Hematopoietic multipotent progenitor cell treated with erythropoietin and hydrocortisone succinate and interleukin-3 and kit ligand, for 8 days (in vitro differentiated cells): ENCODE measurements at places on chromosomes 2 and 18.
A peak's percentile ranks its signal among the peaks of the same experiment; 100 is the strongest.

DNA sequence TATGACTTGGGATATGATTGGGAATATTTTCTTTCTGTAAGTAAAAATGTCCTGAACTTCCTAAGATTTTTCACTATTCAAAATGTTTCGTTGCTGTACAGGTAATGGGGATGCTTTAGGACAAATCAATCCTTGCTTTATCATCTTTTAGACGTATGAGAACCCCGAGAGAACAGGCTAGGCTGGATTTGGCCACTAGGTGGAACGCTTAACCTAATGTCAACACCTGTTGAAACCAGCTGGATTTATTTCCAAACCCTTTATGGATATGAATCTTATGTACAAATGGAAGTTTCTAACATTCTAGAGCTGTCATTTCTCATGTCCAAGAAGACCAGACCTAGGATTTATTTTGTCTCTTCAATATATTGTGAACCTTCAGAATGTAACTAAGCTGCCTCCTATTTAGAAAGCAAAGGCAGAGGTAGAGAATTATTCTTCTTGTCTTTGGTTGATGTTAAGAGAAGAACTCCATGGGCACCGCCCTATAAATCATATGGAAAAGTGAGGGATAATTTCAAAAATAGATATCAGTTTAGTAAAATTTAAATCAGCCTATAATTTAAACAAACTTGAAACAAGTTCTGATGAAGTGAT lies 96.7 kb downstream of the PMAIP1 start:
- peak; percentile 29 for DNase-seq

DNA sequence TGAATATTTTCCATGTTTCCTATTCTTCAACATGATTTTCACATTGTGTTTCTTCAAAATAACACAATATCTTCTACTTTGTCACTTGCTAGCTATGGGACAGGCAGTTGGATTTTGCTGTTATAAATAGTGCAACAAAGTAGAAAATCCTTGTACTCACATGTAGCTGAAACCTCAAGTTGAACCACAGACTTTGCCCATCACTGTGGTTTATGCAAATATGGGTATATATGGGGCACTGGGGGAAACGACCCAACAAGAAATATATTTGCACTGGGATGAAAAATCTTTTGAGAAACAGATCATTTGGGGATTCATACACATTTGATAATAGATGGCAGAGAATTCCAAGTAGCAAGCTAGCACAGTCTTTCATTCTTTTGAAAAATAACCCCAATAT lies 486.3 kb upstream of the MAP2 start:
- DNase-seq, result no peak

- DNase-seq, result no peak
Observed at GRCh38 chr18:50247561-50247960, 18.7 kb downstream of the CFAP53 start.

GRCh38 chr2:50951437-50951836 lies 80.5 kb downstream of the NRXN1 start:
- no peak for DNase-seq

GRCh38 chr2:112812318-112813267 lies 24.0 kb downstream of the IL1B start:
- DNase-seq, result no peak

DNA sequence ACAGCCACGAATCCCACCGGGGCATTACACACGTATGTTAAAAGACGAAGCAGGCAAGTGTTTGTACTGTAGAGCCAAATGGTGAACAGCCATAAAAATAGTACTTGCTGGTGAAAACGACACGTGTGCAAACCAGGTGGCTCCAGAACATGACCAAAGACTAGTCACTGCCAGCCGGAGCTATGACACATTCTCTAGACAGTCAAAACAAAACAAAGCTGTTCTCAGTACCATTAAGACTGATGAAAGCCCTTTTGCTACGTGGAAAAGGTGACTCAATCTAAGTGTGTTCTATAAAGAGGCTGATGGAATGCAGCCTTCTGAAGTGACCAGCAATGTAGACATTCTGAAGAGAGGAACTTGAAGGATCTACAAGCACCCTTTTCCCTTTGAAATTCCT lies 367.7 kb upstream of the NETO1 start:
- DNase-seq, result no peak

DNA sequence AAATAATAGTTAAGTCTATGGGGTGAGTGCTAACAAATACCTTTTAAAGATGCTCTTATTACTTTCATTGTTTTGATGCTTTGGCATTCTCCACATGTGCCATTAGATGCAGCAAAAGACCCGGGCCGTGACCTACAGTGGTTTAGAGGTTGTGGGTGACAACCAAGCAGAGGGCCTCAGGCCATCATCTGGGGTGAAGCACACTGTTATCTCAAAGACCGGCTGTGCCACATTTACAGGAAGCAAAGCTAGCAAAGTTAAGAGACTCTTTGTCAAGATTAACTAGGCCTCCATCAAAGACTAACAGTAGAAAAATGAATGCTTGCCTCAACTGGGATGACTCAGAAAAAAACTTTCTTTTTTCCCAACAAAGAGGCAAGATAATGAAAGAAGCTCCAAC lies 695.3 kb downstream of the SATB2 start:
- peak; percentile 39 for DNase-seq

GRCh38 chr2:67210430-67210829 lies 186.7 kb upstream of the ETAA1 start:
- no peak for DNase-seq

DNA sequence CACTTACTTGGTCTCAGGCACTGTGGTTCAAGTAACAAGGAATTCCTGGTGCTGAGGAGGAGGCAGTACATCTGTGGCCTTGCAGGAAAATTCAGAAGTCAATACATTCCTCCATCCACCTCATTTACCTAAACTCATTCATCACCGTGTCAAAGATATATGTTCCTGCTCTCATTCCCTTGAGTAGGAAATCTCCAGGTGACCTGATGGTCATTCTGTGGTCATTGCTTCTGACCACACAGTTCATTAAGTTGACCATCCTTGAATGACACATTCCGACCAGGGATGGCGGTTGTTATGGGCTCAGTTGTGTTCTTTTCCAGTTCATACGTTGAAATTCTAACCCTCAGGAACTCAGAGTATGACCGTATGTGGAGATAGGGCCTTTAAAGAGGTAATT lies 2.1 kb upstream of the STK17B start:
- no peak for DNase-seq

- DNase-seq, result no peak
Observed at GRCh38 chr2:68548396-68548795, 81.0 kb downstream of the APLF start.

DNA sequence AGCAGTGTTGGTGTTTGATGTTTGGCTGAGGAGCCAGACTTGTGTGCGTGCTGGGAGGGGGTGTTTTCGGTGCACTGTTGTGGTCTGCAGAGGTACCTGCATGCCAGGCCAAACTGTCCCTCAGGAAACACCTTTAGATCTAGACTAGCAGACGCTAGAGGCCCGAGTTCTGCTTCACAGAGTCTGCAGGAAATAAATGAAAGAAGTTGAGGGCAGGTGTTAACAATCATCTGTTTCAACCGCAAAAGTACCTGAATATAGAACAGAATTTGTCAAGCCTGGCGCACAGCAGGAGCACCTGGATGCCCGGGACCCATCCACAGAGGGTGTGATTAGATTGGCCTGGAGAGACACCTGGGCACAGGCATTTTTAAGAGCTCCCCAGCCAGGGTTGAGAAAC lies 40.5 kb upstream of the REL start:
- DNase-seq, result no peak

DNA sequence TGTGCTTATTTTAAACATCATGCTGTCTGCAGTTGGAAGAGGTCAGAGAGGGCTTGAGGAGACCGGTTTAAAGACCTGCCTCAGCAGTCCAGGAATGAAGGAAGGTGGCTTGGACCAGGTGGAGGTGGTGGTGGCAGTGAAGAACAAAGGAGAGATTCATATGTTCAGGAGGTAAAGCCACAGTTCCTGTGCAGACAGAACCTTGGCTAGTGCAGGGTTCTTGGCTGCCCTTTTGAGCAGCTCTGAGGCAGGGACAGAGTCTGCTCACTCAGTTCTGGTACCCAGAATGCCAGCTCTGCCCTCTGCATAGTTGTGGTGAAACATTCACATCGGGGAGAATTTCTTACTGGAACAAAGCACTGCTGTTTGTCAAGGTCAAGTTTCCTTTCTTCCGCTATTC lies 669.7 kb upstream of the HS6ST1 start:
- DNase-seq, result no peak

GRCh38 chr18:78158943-78159342 lies 820.7 kb upstream of the SALL3 start:
- no peak for DNase-seq

- DNase-seq, result no peak
Observed at GRCh38 chr2:72211350-72211749, 63.7 kb upstream of the CYP26B1 start.

DNA sequence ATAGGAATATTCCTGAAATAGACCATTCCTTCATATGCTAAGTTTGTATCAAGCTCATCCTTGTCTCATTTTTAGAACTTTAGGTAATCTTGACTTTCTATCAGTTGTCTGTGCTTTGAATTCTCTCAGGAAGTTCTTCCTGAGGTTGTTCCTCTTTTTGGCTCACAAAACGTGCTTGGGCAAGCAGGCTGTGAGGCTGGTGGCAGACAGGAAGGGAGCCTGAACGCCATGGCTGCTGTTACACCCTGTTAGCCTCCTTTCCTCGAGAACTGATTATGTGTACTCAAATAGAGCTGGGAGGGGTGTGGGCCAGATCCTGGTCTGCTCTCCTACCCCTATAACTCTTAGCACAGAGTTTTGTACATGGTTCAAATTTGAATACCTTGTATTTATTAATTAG lies 136.4 kb upstream of the CELF4 start:
- no peak for DNase-seq

DNA sequence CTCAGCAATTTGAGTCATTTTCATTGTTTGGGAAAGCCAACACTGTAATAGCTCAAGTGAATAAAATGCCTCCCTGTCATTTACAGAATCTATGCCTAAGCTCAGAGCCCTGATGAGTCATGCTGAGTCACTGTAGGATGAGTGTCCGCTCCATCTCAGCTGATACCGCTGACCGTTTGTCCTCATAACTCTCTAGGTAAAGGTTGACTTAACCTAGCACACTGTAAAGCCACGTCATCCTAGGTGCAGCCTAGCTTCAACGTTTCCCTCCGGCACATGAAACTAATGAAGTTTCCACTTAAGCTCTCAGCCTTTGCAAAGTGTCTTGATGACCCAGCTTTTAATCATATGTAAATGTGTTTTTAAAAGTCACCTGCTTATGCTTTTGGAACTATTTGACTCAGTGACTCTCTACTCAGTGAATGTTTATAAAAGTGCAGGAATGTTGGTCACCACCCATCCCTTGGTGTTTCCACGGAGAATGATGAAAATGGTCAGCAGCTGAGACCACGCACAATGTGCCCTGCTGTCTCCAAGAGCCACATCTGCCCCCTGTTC lies 154.0 kb downstream of the PMAIP1 start:
- DNase-seq, result peak; percentile 23

GRCh38 chr18:8084160-8084559 lies 517.0 kb downstream of the PTPRM start:
- peak; percentile 2 for DNase-seq

DNA sequence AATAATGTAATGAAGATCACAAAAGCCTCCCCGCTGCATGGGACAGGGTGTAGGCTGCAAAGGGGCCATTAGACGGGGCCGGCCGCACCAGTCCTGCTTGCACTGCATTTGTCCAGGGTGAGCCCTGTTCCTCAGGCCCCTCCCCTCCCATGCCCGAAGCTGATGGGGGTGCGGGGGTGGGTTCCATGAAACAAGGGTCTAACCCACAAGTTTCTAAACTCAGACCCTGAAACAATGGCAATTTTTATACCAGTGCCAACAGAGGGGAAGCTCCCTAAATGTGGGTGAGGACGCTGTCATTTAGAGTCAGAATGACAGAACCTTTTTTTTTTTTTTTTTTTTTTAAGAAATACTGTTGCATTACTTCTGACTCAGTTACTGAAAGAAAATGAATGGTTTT lies 39.7 kb downstream of the HS6ST1 start:
- no peak for DNase-seq

DNA sequence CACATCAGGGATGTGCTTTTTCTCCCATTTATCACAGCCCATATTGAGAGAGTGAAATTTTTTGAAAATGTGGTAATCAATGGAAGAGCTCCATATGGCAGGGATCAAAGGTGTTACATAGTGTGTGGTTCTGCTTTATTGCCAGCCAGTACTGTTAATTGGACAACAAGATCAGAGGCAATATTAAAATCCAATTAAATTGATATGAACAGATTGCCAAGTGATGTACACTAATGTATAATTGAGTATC lies 338.9 kb downstream of the BCL11A start:
- no peak for DNase-seq

DNA sequence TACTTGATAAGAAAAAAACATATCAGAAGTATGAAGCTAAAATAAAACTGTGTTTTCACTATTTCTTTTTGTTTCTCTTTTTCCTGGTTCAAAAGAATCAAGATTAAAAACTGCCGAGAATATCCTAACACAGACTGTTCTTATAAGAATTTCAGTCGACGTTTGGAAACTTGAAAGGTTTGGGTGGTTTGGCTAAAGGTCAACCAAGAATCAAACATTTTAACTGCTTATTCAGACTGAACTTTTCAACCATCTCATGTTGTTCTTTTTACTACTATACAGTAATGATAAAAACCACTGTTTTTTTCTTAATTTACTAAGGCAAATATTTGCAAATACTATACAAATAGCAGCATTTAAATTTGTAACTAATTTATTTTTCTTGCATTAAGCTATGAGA lies 308.5 kb upstream of the TFPI start:
- DNase-seq, result no peak

DNA sequence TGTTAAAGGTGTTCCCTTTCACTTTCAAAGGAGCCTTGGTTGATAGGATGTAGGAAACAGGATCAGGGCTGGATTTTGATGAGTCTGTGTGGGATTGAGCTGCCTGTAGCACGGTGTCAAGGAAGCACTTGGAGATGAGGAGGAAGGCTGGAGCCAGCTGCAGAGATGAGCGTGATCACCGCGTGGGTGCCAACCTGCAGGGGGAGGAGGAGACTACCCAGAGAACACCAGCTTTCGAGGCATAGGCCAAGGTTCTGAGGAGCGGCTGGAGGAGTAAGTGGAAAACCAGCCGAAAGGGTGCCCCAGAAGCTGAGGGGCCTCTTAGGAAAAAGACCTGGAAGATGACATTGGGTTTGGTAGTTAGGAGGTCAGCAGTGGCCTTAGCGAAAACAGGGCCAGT lies 64.2 kb downstream of the TGOLN2 start:
- DNase-seq, result no peak

GRCh38 chr2:135056790-135057189 lies 4.7 kb downstream of the RAB3GAP1 start:
- peak; percentile 13 for DNase-seq
